Activated T-cell treated with anti-CD3 and anti-CD28 coated beads, Interleukin-2, amount 50 U/mL, for 4 hours (primary cell): ENCODE measurements at places on chromosomes 16 and 17. TPM values are rescaled to one million over a fixed set of nuclear protein-coding genes. Genes with fewer than 3 reads are reported as not detected.

NXPH3 gene
- 0.19 TPM for total RNA-seq

DNA sequence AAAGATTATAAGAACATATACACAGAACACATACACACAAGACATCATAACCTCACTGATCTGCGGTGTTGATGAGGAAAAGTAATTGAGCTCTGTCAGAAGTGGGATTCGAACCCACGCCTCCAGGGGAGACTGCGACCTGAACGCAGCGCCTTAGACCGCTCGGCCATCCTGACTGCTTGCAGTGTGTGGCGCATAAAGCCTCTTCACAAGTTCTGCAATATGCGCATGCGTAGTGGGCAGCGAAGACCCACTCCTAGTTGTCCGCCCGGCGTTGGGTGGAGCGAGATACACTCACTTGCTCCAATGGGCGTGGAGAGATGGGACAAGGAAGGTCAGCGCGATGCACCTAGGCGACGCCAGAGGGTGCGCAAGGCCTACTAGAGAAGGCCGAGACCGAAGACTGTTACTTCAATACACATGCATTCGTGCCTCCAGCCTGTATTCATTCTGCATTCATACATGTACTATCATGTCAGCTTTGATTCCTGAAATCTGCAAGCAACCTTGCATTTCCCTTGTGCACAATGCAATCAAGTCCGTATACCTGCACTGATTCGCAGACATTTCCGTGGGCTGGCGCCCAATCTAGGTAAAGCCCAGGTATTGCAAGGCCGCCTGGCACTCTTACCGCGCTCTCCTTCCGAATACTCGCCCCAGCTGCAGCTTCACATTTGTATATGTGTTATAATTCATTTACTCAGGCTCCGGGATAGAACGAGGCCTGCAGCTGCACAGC is 16.1 kb upstream of the PLLP start:
- peak; percentile 98 for DNase-seq

DNA sequence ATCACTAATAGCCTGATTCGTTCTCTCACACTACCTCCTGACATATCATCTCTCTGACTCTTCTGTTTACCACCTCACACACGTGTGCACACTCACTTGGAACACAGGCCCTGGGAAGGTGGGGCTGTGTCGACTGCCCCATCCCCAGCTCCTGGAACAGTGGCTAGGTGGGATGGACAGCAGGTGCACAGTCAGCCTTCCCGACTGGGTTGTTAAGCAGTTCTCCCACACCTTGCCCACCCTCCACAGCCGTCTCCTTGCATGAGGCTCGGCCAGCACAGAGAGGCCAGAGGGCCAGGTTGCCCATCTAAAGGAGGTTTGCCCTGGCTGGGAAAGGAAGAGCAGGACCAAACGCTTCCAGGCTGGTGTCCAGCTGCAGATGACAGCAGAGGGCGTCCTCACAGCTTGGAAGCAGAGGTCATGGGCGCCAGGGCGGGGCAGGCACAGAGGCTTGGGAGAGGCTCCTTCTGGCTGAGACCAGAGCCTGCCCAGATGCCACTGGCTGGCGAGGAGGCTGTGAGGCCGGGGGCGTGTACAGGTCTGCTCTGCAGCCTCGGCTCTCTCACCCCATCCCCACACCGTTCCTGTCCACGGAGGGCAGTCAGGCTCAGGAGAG is 92.8 kb downstream of the AMFR start:
- no peak for DNase-seq

GRCh38 chr16:30829130-30830071 is 42.4 kb upstream of the ZNF629 start:
- no peak for DNase-seq

TBX6 gene
- total RNA-seq = 0.33 TPM

KRT33B gene
- not detected for total RNA-seq

GRCh38 chr17:29927546-29927945 is 2.5 kb downstream of the SSH2 start:
- DNase-seq = no peak

- DNase-seq = no peak
These were observed 11.5 kb upstream of the LGALS3BP start for GRCh38 chr17:78991017-78991738.

DNA sequence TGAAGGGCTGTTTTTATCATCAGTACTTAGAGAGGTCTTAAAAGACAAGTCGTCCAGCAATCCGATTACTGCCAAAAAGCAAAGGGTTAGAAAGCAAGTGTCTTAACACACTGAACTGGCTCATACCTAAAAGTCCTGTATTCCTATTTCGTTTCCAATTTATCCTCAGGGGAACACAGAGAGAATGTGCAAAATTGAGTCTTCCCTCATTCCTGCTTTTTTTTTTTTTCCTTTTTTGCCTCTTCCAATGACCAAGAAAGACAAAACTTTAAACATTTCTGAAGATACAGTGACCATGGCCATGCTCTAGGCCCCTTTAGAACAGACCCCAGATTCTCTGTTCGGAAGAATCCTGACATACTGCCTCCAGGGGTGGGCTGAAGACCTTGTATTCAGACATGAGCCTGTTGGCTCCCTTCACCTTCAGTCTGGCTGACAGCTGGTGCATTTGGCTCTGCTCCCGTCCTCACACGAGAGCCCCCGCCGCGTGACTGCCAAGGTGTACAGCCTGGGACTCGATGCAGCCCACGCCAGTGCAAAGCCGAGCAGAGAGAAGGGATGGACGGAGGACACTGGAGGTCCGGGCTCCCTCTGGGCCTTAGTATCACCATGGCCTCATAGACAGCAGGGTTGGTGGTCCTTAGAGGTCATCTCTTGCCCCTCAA is 47.0 kb downstream of the COTL1 start:
- DNase-seq = no peak

RHBDF1 gene
- 0.73 TPM for total RNA-seq

GRCh38 chr16:85491798-85492294 is 121.3 kb upstream of the GSE1 start:
- DNase-seq = no peak

DNA sequence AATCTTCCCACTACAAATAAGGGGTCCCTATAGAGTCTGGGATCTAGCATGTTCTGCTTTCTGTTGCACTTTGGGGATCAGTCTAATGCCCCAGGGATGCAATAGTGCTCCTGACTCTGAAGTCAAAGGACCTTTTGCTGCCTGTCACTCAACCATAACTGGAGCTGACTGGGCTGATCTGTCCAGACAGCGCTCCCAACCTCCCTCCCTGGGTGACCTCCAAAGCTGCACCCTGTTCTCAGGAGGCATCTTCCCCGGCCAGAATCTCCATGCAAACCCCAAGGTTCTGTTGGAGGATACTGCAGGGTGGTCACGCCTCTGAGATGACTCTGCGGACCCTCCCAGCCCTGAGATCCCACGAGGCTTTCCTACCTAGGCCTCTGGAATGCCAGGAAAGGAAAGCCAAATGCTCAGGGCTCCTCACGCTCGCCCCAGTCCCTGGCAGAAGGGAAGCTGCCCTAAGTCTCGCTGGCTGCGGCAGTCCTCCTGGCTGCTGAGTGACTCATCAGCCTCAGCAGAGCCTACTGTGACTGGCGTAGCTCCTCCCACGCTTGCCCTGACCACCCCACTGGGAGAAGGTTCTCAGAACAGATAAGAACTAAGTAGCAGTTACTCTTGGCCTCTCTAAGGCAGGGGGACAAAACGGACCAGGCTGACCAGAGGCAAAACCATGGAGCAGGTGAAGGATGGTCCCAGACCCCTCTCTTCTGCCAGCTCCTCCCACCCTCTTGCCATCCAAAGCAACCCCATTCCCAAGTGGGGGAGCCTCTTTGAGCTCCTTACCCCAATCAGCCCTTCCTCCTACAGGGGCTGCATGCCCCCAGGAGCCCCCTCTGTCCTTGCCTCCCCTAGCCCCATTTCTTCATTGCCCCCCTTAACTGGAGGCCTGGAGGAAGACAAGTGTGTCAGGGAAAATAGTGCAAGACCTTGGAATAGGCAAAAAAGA is 124.1 kb upstream of the TNRC6C start:
- peak; percentile 60 for DNase-seq

DNA sequence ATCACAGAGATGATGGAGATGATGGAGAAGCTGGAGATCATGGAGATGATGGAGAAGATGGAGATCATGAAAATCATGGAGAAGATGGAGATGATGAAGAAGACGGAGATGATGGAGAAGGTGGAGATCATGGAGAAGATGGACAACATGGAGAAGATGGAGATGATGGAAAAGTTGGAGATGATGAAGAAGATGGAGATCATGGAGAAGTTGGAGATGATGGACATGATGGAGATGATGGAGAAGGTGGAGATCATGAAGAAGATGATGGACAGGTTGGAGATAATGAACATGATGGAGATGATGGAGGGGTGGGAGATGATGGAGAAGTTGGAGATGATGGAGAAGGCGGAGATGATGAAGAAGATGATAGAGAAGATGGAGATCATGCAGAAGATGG is 34.5 kb downstream of the RBFOX3 start:
- no peak for DNase-seq

DNA sequence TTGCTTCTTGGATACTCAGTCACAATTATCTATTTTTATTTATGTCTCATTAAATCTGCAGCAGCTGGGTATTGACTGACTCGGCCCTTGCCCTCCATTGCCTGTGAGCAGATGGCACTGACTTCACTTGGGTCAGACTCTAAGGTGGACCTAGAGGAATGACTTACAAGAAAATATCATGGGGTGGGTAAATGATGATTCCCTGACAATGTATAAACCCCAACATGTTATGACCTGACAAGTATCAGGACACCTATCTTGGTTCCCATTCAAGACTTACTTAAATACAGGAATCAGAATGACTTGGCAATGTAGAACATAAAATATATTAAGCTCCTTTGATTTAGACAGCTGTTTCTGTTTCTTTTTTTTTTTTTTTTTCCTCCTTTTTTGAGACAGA is 953.5 kb downstream of the CDH11 start:
- no peak for DNase-seq

DNA sequence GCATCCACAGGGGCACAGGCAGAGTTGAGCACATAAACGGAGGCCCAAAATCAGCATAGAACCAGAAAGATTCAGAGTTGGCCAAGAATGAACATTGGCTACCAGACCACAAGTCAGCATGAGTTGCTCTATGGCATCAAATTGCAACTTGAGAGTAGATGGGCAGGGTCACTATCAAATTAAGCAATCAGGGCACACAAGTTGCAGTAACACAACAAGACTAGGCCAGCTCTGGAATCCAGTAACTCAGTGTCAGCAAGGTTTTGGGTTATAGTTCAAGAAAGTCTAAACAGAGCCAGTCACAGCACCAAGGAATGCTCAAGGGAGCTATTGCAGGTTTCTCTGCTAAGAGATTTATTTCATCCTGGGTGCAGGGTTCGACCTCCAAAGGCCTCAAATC is 12.9 kb downstream of the G6PC1 start:
- DNase-seq = no peak

- no peak for DNase-seq
These were observed 2.5 kb upstream of the MT1X start for GRCh38 chr16:56679818-56680217.

DNA sequence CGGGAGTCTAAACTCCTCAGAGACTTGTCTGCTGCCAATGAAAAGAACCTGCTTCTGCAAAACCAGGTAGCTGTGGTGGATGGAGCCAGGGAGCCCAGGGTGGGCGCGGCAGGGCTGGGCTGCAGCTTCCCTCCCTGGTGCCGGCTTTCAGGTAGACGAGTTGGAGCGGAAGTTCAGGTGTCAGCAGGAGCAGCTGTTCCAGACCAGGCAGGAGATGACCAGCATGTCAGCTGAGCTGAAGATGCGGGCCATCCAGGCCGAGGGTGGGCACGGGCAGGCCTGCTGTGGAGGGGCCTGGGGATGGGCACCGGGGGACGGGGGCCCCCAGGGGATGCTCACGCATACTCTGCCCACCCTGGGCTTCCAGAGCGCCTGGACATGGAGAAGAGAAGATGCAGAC is 3.2 kb upstream of the RAC3 start:
- no peak for DNase-seq

GRCh38 chr17:76695059-76695831 is 15.5 kb downstream of the MXRA7 start:
- DNase-seq = no peak

DNA sequence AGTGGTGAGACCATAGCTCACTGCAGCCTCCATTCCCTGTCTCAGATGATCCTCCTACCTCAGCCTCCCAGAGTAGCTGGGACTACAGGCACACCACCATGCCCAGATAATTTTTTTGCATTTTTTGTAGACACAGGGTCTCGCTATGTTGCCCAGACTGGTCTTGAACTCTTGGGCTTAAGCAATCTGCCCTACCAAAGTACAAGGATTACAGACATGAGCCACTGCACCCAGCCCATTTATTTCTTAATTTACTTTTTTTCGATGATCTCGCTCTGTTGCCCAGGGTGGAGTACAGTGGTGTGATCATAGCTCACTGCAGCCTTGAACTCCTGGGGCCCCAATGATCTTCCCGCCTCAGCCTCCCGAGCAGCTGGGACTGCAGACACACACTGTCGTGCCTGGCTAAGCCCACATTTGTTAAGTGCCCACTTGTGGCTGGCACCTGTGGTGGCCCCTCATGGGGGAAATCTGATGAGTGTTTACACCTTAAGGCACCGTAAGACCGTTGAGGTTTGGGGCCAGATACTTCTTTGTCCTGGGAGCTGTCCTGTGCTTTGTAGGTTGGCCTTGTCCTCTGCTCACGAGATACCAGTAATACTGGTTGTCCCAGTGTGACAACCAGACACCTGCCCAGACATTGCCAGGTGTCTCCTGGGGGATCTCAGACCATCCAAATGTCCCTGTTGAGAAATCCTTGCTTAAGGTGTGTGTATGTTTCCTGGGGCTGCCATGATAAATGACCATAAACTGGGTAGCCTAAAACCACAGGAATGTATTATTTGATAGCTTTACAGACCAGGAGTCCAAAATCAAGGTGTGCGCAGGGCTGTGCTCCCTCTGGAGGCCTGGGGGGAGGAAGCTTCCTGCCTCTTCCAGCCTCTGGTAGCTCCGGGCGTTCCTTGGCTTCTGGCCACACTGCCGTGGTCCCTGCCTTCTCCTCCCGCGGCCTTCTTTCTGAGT is 141.4 kb upstream of the GSE1 start:
- DNase-seq = no peak

DNA sequence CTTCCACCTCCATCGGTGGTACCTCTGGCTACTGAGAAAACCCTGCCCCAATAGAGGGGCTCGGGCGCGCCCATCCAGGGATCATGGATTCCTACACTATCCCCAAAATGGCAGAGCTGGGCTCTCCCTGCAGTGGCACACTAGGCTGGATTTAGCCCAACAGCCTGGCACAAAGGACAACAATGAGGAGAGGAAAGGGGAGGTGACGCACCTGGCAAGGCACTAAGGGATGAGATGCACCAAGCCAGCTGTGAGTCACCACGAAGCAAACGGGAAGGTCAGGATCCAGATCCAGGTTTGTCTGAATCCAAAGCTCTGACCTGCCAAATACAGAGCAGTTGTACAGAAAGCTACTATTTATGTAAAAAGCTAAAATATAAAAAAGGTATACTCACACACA is 18.1 kb downstream of the UBE2O start:
- no peak for DNase-seq
